ENCODE measurements at places on chromosomes 2 and 18.

- no peak for DNase-seq
These were observed 4.6 kb downstream of the TIGD1 start for GRCh38 chr2:232545511-232546375.

- no peak for DNase-seq
These were observed at the start of gene CHRNG for GRCh38 chr2:232539298-232540231. TSS of gene CHRNG (plus strand) at chr2:232539692. CDS start at chr2:232539748, 56 bp downstream.

DNA sequence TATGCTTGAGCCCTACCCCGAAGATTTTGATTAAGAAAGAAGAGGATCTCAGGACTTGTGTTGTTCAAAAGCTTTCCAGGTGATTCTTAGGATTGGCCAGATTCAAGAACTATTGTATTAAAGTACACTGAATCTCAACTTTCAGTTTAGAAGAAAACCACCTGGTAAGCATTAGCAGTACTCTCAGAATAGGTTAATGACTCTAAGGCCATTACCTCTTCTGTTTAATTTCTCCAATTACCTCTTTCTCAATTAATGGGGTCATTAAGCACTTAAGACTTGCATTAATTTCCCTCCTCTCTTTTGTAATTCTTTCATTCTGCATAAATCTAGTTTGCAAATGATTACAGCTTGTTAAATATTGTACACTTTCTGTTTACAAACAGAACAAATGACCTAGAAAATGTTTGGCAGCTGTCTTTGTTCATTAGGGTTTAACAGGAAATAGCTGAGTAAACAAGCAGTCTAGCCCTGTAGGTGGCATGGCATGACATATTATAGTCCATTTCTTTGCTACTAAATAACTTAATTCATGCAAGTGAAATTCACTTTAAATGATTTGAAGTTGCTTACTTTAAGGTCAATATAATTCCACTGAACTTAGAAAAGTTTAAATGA is 20.4 kb upstream of the TDRD15 start:
- DNase-seq, result no peak

- no peak for DNase-seq
These were observed 70.3 kb downstream of the HAUS1 start for GRCh38 chr18:46174342-46175041.

DNA sequence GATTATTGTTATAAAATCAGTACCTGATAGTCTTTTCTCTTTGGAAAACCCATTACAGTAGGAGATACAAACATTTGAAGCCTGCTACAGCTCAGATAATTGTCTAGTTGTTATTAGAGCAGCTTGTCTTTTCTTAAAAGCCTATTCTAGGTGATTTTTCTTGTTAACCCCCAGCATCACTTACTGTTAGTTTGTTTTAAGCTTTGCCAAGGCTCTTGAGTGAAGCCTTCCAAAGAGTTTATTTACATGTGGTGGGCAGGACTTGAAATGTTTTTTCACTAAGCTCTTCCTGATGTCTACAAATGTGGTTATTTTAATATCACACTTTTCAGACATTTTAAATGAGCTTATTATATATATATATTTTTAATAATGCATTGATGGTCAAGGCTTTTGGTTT is 791.3 kb downstream of the PLCL1 start:
- DNase-seq, result no peak

DNA sequence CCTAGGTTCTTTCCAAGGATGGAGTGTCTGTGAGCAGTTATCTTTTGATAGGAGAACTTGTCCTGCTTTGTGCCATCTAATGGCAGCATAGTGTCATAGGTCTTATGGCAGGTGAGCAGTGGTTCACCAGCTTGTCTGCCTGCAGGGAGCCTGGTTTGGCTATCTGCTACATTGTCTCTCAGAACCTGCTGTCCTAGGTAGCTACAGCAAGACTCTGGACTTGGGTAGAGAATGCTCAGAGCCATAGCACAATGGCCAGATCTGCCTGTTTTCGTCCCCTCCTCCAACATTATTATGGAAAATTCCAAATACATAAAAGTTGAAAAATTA is 28.3 kb downstream of the AGFG1 start:
- DNase-seq, result no peak

GRCh38 chr2:124585277-124585676 is 560.2 kb downstream of the CNTNAP5 start:
- DNase-seq, result no peak
